ENCODE measurements at places on chromosomes 3 and 15. TPM values are rescaled to one million over a fixed set of nuclear protein-coding genes. Genes with fewer than 3 reads are reported as not detected.

- H3K36me3 ChIP-seq = no peaks in the 10 kb centered on the region
- no peak for DNase-seq
- H3K27ac ChIP-seq = no peak overlapping the region
- H3K4me3 ChIP-seq = no peak overlapping the region
Observed at GRCh38 chr3:131236421-131236820, 145.2 kb upstream of the NUDT16 start.

DNA sequence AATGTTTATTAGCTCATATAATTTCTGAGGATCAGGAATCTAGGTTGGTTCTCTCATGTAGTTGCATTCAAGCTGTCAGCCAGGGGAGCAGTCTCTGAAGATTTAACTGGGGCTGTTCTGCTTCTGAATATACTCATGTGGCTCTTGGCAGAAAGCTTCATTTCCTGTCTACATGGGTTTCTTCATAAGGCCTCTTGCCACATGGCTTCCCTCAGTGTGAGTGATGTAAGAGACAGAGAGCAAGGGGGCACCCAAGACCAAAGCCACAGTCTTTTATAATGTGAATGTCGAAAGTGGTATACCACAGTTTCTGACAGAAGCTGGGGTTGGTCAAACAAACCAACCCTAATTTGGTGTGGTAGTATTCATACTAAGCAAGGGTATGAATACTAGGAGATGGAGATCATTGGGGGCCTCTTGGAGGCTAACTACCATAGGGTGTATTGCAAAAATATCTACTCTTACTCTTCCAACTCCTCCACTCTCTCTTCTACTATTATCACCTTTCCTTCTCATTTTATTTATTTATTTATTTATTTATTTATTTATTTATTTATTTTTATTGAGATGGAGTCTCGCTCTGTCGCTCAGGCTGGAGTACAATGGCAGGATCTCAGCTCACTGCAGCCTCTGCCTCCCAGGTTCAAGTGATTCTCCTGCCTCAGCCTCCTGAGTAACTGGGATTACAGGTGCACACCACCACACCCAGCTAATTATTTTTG, 123.8 kb downstream of the B3GALNT1 start:
- H3K4me1 ChIP-seq = no peaks in the 10 kb centered on the region
- H3K27ac ChIP-seq = no peak overlapping the region
- H3K36me3 ChIP-seq = no peaks in the 10 kb centered on the region
- no peak for DNase-seq

The CCR3 gene
- total RNA-seq = not detected

The VEPH1 gene
- 0.44 TPM for total RNA-seq

DNA sequence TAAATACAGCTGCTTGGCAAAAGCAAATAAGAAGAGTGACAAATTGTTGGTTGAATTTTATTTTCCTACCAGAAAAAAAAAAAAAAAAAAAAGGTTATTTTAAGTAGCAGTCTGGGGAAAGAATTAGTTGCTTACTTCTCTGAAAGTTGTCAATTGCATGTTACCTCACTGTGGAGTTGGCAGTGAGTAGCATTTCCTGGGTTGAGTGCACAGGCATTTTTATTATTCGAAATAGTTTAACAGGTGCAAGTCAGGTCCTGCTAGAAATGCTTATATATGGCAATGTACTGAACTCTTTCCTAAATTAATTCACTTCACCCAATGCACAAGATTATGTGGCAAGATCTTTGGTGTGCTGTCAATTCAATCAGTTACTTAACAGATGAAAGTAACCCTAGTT, 680.6 kb downstream of the EPHA3 start:
- no peak overlapping the region for H3K27ac ChIP-seq
- no peaks in the 10 kb centered on the region for H3K4me1 ChIP-seq
- no peak for DNase-seq
- H3K4me3 ChIP-seq = no peak overlapping the region
- no peaks in the 10 kb centered on the region for H3K27me3 ChIP-seq
- no peaks in the 10 kb centered on the region for H3K36me3 ChIP-seq

- no peaks in the 10 kb centered on the region for H3K36me3 ChIP-seq
- H3K4me3 ChIP-seq = no peak overlapping the region
- peaks cover 8% of the 10 kb centered on the region for H3K4me1 ChIP-seq
- no peak for DNase-seq
- H3K27me3 ChIP-seq = peaks cover 64% of the 10 kb centered on the region
Observed at GRCh38 chr3:128495435-128495970, 2.5 kb upstream of the GATA2 start.

GRCh38 chr3:156291272-156292123, 171.1 kb downstream of the KCNAB1 start:
- peak; percentile 39 for DNase-seq
- peaks cover 16% of the 10 kb centered on the region for H3K4me1 ChIP-seq
- peak overlapping the region; percentile 58 for H3K4me3 ChIP-seq
- H3K27me3 ChIP-seq = peaks cover 11% of the 10 kb centered on the region

DNA sequence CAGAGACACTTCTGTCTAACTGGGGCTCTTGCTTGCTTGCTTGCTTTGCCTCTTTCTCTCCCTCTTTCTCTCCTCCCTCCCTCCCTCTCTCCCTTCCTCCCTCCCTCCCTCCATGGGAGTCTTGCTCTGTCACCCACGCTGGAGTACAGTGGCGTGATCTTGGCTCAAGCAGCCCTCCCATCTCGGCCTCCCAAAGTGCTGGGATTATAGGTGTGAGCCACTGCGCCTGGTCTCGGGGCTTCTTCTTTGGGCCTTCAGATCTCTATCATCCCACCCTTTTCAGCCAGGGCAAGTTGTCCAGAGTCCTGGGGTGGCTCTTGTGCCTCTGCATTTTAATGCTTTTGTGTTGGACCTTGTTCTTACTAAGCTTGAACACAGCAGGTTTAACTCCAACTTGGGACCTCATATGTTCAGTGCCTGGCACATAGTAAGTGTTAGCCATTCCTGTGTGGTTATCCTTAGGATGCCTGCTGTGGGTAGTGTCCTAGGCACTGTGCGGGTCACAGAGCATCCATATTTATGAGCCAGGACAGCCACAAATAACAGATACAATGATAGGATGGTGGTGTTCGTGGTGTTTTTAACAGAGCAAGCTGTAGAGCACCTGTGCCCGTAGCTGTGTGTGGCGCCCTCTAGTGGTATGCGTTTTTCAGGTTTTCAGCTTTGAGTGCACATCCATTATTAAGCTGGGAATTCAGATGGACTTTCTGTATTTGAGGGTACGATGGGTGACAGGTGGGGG, 75.1 kb downstream of the CCK start:
- H3K4me1 ChIP-seq = peaks cover 26% of the 10 kb centered on the region
- no peak overlapping the region for H3K4me3 ChIP-seq
- H3K36me3 ChIP-seq = peaks cover 79% of the 10 kb centered on the region
- H3K27me3 ChIP-seq = no peaks in the 10 kb centered on the region
- DNase-seq = no peak

The EXD1 gene
- total RNA-seq = not detected

- no peak overlapping the region for H3K27ac ChIP-seq
- DNase-seq = no peak
- H3K4me1 ChIP-seq = peaks cover 3% of the 10 kb centered on the region
- H3K27me3 ChIP-seq = no peaks in the 10 kb centered on the region
- H3K36me3 ChIP-seq = no peaks in the 10 kb centered on the region
Observed at GRCh38 chr15:30065025-30065801, 17.5 kb upstream of the GOLGA8J start.

DNA sequence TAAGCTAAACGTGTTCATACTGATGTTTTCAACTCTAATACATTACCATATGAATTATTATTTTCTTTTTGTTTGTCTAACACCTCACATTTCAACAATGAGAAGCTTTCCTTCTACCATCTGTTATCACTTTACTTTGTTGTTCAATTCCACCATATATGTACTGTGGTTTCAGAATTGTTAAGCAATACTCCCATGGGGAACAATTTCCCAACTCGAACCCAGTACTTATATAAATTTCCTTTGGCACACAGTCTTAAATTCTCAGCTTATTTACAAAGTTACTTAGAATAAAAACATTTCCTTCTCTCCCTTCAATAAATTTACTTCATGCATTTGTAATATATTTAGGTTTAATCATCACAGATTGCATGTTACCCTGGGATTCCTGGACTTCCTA, 1764.4 kb downstream of the OTOL1 start:
- no peak for DNase-seq
- no peaks in the 10 kb centered on the region for H3K4me1 ChIP-seq
- H3K4me3 ChIP-seq = no peak overlapping the region
- H3K27me3 ChIP-seq = no peaks in the 10 kb centered on the region
- no peaks in the 10 kb centered on the region for H3K36me3 ChIP-seq

DNA sequence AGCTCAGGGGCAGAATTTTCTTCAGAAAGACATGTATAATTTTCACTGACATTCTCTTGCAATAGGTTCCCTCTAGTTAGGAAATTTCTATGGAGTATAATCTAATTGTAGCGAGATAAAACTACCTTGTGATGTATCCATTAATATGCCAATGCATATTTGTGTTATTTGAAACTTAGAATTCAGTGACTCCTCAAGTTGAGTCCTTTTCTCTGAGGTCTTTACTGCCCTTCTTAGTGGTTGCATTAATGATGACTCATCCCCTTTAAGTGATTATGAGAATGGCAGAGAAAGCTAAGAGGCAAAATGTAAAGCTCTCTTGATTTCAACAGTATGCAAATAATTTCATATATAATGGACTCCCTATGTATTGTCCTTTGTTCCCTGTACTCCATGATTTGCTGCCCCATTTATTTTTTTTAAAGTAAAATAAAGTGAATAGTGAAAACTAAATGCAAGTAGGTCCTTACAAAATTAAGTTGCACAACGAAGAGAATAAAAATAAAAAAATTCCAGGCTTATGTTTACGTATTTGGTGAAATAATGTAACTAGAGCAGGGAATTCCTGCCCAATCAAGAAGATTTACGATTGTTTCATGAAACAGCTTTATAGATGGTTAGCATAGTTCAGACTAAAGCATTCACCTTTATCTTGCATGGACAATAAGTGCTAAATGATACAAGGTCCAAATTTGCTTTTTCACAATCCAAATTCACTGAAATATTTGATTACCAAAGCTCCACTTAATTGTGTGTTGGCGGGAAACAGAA, 78.1 kb downstream of the ZPLD1 start:
- no peaks in the 10 kb centered on the region for H3K27me3 ChIP-seq
- H3K4me1 ChIP-seq = no peaks in the 10 kb centered on the region
- H3K36me3 ChIP-seq = no peaks in the 10 kb centered on the region
- DNase-seq = no peak

The CEP19 gene
- 1.4 TPM for total RNA-seq

DNA sequence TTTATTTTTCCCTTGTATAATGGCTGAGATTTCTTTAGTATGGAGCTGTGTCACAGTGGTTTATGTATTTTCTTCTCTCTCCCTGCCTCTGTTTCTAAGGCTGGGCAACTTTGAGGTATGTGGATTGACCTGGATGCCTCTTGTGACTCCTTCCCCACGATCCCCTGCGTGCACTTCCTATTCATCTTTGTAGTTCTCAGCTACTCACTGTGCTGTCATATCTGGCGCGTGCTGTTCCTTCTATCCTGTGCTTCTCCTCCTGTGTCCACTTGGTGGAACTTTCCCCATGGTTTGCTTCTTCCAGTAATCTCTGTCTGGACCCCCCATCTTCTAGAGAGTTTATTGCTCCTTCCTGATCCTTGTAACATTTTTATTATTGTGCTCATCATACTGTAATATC, 97.3 kb downstream of the AKAP13 start:
- H3K27me3 ChIP-seq = no peaks in the 10 kb centered on the region
- no peak for DNase-seq
- H3K27ac ChIP-seq = peak overlapping the region; percentile 10
- H3K36me3 ChIP-seq = no peaks in the 10 kb centered on the region
- no peak overlapping the region for H3K4me3 ChIP-seq

DNA sequence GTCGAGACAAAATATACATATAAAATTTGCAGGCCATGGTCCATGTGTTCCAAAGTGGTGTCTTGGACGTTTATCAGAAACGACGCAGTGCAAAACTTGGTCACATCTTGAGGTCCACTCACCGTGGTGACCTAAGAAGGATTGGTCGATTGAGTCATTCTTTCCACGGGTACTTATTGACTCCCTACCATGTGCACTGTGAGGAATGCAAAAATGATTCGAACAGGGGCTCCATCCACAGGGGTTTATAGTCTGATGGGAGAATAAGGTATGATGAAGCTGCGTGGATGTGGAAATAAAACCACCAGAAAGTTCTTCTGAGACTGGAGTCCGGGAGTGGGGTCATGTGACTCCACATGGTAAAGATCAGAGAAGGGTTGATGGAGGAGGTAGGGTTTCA, 185.2 kb downstream of the ITPR1 start:
- H3K27ac ChIP-seq = no peak overlapping the region
- H3K36me3 ChIP-seq = no peaks in the 10 kb centered on the region
- H3K27me3 ChIP-seq = no peaks in the 10 kb centered on the region

DNA sequence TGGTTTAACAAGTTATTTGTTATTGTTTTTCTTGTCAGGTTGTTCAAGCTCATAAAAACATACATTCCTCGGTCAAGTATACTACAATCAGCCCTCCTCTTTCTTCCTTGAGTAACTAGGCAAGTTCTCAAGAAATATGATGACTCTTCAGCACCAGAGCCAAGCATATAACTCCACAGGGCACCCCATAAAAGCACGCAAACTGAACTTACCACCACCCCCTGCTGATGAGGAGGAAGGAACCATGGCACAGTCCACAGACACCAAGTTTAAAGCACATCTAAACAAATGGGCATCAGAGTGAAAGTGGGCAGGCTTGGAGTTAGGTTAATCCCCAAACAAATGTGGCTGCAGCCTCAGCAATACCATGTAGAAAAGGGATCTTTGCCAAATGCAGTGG, 5.3 kb downstream of the IP6K2 start:
- H3K36me3 ChIP-seq = peaks cover 72% of the 10 kb centered on the region
- no peak overlapping the region for H3K4me3 ChIP-seq
- H3K27ac ChIP-seq = no peak overlapping the region
- no peaks in the 10 kb centered on the region for H3K4me1 ChIP-seq

DNA sequence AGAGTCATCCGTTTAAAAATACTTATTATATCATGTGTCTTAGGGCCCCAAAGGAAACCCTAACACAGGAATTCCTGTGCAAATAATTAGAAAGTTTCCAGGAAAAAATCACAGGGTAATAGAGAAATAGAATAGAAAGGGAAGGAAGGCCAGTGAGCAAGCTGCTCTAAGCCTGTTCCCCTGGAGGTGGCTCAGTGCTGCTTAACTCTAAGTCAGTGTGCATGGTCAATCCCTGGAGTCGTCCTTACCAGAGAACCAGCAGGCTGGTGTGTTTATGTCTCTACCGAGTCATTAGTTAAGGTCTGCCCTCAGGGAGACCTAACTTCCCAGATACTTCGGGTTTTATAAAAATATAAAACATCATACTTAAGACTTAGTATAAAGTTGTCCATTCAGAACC, 21.0 kb upstream of the MCF2L2 start:
- H3K4me1 ChIP-seq = peaks cover 21% of the 10 kb centered on the region
- peak; percentile 31 for DNase-seq
- no peaks in the 10 kb centered on the region for H3K27me3 ChIP-seq

DNA sequence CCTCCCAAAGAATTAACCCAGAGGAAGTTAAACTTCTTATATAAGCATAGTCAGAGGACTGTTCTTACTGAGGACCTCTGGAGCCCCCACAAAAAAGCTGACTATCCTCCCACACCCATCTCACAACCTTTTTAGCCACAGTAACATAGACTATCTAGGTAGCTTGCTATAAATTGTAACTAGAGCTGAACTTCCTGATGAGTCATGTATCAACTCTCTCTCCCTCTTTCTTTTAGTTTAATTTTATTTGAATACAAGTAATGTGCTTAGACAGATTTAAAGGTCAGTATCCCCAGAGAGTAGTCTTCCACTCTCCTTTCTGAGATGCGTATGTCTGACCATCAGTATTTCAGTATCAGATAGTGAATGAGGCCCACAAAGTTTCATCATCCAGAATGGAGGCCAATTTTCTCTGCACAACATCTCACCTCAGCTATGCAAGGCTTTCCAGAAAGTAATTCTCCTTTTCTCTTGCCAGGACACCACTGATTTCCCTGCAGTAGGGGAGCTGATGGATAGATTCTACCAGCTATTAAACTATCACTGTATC, 104.0 kb upstream of the MYRIP start:
- H3K27me3 ChIP-seq = no peaks in the 10 kb centered on the region
- no peak overlapping the region for H3K4me3 ChIP-seq
- H3K4me1 ChIP-seq = no peaks in the 10 kb centered on the region

The FGF7 gene
- total RNA-seq = 21.6 TPM
